ENCODE measurements at places on chromosomes 3 and 15.
A peak's percentile ranks its signal among the peaks of the same experiment; 100 is the strongest.

- H3K4me3 ChIP-seq = no peak overlapping the region
- H3K4me1 ChIP-seq = no peaks in the 10 kb centered on the region
- no peak overlapping the region for H3K27ac ChIP-seq
- H3K36me3 ChIP-seq = no peaks in the 10 kb centered on the region
- peaks cover 3% of the 10 kb centered on the region for H3K27me3 ChIP-seq
- no peak for DNase-seq
Measured at GRCh38 chr3:64120876-64121275, 97.6 kb upstream of the PSMD6 start.

DNA sequence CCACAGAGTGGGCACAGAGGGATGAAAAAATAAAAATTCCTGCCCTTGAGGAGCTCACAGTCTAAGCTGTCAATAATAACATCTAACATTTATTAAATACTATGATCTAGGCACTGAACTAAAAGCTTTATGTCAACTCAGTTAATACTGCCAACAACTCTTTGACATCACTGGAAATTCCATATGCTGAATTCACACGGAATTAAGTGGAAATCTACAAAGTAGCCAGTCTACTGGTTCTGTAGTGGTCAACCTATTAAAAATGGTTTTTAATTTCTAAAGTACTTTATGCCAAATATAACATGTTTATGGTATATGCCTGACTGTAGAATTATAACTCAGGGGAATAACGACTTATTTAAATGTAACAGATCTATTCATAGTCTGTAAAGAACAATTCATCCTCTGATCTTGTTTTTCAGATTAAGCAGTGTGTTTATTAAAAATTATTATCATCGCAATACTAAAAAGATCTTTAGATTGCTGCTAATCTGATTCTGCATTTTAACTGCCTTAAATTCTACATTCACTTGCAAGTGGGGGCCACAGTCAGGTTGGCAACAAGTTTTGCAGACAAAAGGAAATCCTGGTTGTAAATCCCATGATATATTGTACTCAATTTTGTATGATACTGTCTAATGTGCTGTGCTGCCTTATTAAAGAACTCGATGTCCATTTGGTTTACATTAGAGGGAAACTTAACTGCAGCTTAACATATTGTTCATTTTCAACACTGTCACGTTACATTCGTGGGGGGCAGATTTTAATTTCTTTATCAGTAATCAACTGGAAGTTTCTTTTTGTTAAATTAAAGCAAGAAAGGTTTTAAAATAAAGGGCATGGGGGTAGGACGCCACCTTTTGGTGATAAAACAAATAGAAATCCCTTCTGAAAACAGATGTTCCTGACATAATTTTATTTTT is 2.6 kb upstream of the FOXP1 start:
- peaks cover 14% of the 10 kb centered on the region for H3K4me1 ChIP-seq
- no peak overlapping the region for H3K4me3 ChIP-seq
- no peak for DNase-seq
- H3K27ac ChIP-seq = no peak overlapping the region

- H3K4me1 ChIP-seq = no peaks in the 10 kb centered on the region
- DNase-seq = no peak
- peaks cover 28% of the 10 kb centered on the region for H3K36me3 ChIP-seq
Measured at GRCh38 chr15:28129231-28129848, 30.2 kb upstream of the OCA2 start.

GRCh38 chr3:95798628-95799027 is 1015.8 kb upstream of the EPHA6 start:
- no peak for DNase-seq
- no peaks in the 10 kb centered on the region for H3K4me1 ChIP-seq
- no peaks in the 10 kb centered on the region for H3K27me3 ChIP-seq
- H3K36me3 ChIP-seq = peaks cover 3% of the 10 kb centered on the region
- H3K4me3 ChIP-seq = no peak overlapping the region

- no peak for DNase-seq
- H3K36me3 ChIP-seq = no peaks in the 10 kb centered on the region
- peaks cover 34% of the 10 kb centered on the region for H3K4me1 ChIP-seq
Measured at GRCh38 chr3:141498598-141499223, 11.9 kb downstream of the RASA2 start.

- H3K4me1 ChIP-seq = peaks cover 10% of the 10 kb centered on the region
- H3K36me3 ChIP-seq = peaks cover under 1% of the 10 kb centered on the region
- no peak overlapping the region for H3K4me3 ChIP-seq
Measured at GRCh38 chr15:48930735-48931134, 33.0 kb downstream of the SHC4 start.

GRCh38 chr3:23829242-23829934 is 23.6 kb downstream of the UBE2E1 start:
- H3K4me3 ChIP-seq = no peak overlapping the region
- DNase-seq = no peak
- peaks cover 1% of the 10 kb centered on the region for H3K27me3 ChIP-seq

DNA sequence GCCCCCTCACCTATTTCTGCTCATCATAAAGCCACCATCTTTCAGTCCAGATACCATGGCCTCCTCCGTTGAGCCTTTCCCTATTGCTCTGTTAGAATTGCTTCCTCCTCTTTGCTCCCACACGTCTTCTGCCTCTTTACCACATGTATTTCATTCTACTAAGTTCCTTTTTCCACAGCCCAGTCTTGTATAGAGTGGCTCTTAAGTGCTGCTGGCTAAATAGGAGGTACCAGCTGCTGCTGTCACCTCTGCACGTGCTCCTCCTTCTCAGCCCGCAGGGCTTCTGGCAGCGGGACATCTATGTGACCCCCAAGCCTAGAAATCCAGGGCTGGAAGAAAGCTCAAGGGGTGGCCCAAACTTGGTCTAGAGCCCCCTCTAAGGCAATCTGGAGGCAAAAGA is 38.8 kb upstream of the PLXND1 start:
- H3K4me3 ChIP-seq = no peak overlapping the region
- DNase-seq = no peak
- H3K36me3 ChIP-seq = no peaks in the 10 kb centered on the region
- H3K27me3 ChIP-seq = peaks cover 8% of the 10 kb centered on the region
- no peak overlapping the region for H3K27ac ChIP-seq

GRCh38 chr3:12831301-12831866 is 10.0 kb downstream of the RPL32 start:
- no peaks in the 10 kb centered on the region for H3K27me3 ChIP-seq
- no peak overlapping the region for H3K27ac ChIP-seq
- H3K4me3 ChIP-seq = no peak overlapping the region
- peaks cover 25% of the 10 kb centered on the region for H3K36me3 ChIP-seq

GRCh38 chr15:69200832-69201745 is 40.7 kb downstream of the GLCE start:
- H3K4me1 ChIP-seq = peaks cover 7% of the 10 kb centered on the region
- H3K27ac ChIP-seq = no peak overlapping the region
- no peaks in the 10 kb centered on the region for H3K36me3 ChIP-seq
- no peaks in the 10 kb centered on the region for H3K27me3 ChIP-seq

DNA sequence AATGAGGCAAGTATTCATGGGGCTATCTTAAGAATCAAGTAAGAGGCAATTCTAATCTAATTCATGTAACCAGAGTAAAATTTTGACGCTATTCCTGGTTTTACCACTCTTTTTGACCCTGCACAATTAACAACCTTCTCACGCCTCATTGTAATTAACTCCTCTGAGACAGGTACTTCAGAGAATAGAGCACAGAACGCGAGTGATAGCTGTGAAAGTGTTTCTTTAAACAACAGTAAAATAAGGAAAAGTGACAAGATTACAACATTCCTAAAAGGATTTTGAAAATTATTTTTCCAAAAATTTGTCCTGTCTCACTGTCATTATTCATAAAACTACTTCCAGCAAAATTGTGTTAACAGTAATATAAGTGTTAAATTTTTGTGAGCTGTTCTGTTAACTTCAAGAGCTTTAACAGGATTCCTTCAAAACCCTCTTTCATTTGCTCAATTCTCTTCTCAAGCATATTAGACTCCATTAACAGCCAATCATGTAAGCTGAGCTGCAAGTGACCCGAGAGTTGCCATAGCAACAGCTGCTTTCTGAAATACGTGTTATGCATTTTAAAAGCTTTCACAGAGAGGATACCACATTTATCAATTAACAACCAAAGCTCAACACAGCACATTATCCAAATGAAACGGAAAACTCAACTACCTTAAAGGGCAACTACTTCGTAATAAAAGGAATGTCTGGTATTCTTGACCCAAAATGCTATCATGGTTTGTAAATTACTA is 93.1 kb downstream of the STAG1 start:
- DNase-seq = no peak
- H3K36me3 ChIP-seq = peaks cover 5% of the 10 kb centered on the region
- H3K4me3 ChIP-seq = no peak overlapping the region
- no peaks in the 10 kb centered on the region for H3K4me1 ChIP-seq

DNA sequence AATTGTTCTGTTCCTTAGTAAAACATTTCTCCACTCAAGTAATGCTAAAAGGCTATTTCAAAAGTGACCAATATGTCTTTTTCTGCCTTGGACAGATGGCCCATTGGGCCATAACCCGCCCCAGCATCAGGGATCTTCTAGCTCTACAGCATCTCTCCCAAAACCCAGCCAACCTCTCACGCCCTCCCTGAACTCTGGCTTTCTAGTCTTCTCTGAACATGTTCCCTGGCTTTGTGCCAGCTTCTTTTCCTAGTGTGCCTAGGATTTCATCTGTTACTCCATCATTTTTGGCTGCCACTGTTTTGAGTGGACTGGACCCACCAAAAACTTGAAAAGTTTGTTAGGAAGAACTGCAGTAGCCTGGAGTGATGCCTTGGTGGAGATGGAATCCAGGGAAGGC is 30.7 kb downstream of the TRPM1 start:
- DNase-seq = no peak
- H3K4me1 ChIP-seq = no peaks in the 10 kb centered on the region
- H3K4me3 ChIP-seq = no peak overlapping the region
- H3K27ac ChIP-seq = no peak overlapping the region
- H3K36me3 ChIP-seq = no peaks in the 10 kb centered on the region

DNA sequence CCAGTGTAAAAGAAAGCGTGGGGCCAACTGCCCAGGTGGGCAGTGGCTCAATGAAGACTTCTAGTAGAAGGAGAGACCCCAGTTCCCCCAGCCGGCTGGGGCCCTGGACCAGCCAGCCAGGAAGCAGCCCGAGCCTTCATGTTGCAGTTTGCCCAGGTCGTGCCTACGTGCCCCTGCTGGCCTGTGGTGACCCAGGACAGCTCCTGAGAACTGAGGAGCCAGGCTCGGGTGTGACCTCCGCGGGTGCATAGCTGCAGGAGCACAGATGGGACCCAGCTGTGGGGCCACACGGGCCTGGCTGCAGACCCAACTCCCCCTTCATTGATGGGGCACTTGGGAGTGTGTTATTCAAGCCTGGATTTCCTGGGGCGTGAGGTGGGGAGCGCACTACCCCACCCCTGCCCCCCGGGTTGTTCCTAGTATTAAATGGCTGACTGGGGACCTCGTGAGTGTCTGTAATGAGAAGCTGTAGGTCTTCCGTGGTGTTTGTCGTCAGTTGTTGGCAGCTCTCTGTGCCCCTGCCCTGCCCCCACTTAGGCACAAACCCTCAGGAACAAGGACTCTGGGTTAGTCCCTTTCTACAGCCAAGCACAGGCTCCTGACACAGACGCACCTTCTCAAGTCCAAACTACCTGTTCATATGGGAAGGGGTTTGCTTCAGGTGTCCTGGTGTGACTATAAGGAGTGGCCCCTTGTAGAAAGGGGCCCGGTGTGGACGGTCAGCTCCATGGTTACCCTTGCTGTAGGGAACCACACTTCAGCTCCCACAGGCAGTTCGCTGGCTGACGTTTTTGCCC is 39.1 kb downstream of the IDH2 start:
- H3K4me3 ChIP-seq = no peak overlapping the region
- peak overlapping the region; percentile 91 for H3K27ac ChIP-seq
- DNase-seq = no peak
- H3K27me3 ChIP-seq = peaks cover 14% of the 10 kb centered on the region
- H3K36me3 ChIP-seq = peaks cover 8% of the 10 kb centered on the region
- H3K4me1 ChIP-seq = peaks cover 59% of the 10 kb centered on the region

GRCh38 chr15:51310064-51310463 is 28.3 kb downstream of the CYP19A1 start:
- no peaks in the 10 kb centered on the region for H3K27me3 ChIP-seq
- H3K4me1 ChIP-seq = no peaks in the 10 kb centered on the region
- no peak overlapping the region for H3K4me3 ChIP-seq
- H3K36me3 ChIP-seq = no peaks in the 10 kb centered on the region
- no peak for DNase-seq

DNA sequence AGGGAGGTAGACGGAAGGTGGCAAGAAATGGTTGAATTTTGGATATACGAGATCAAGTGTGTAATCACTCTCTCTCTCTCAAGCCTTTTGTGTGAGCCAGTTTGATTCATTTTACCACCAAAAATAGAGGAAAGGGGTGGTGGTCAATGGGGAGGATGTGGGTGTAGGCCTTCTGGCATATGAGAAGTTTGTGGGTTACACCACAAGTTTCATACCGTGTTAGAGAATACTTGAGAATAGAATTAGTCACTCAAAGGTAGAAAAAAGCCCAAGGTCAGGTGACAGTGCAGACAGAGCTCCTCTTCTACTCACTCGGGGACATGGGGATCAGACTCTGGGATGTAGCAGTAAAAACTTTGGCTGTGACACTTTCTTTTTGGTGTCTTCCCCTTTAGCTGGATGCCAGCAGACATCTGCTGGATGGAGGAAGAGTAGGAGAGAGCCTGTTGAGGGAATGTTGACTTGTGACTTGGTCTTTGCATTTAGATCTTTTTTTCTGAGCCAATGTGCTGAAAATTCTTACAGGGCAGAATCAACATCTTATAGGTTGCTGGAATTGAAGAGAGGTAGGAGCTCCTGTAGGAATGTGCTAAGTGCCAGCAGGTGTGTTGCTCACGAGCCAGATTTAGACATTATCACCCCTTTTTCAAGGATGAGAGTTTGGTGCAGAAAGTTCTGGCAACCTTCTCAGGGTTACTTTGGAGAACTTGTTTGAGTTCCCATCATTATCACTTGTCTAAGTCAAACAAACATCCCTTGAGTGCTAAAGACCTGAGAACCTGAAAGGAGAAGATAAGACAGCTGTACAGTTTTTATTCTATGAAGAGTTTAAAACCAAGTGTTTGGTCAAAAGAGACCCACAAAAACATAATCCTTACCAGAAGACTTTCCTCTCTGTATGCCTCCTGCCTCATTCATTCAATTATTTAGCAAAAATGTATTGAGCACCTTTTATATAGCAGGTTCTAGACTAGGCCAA is 43.9 kb upstream of the RYK start:
- no peak overlapping the region for H3K4me3 ChIP-seq
- H3K27me3 ChIP-seq = peaks cover 3% of the 10 kb centered on the region
- H3K4me1 ChIP-seq = peaks cover 12% of the 10 kb centered on the region
- no peaks in the 10 kb centered on the region for H3K36me3 ChIP-seq
- H3K27ac ChIP-seq = no peak overlapping the region

DNA sequence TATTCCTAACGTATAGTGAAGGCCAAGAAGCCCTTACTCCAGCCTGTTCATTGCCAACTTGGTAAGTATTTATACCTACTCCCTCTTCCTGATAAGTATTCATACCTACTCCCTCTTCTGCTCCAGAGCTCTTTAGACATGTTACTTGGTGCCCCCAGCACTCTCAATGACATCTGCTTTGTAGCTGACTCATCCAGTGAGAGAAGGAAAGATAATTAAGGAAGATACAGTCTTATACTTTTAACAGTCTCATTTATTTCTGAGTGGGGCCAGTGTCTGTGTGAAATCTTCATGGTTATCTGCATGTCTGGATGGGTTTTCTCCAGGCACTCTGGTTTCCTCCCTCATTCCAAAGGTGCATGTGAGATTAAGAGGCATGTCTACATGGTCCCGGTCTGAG is 698.7 kb downstream of the FHIT start:
- no peak for DNase-seq
- no peak overlapping the region for H3K27ac ChIP-seq
- H3K27me3 ChIP-seq = peaks cover 1% of the 10 kb centered on the region
- peaks cover 3% of the 10 kb centered on the region for H3K36me3 ChIP-seq

GRCh38 chr3:153414982-153415381 is 253.0 kb downstream of the RAP2B start:
- H3K4me3 ChIP-seq = no peak overlapping the region
- no peaks in the 10 kb centered on the region for H3K4me1 ChIP-seq
- no peak for DNase-seq
- H3K27ac ChIP-seq = no peak overlapping the region
- H3K36me3 ChIP-seq = no peaks in the 10 kb centered on the region
- no peaks in the 10 kb centered on the region for H3K27me3 ChIP-seq
